ENCODE measurements at places on chromosomes 2 and 18.

GRCh38 chr2:106653465-106653864 is 166.3 kb downstream of the CD8B2 start:
- DNase-seq: no peak

DNA sequence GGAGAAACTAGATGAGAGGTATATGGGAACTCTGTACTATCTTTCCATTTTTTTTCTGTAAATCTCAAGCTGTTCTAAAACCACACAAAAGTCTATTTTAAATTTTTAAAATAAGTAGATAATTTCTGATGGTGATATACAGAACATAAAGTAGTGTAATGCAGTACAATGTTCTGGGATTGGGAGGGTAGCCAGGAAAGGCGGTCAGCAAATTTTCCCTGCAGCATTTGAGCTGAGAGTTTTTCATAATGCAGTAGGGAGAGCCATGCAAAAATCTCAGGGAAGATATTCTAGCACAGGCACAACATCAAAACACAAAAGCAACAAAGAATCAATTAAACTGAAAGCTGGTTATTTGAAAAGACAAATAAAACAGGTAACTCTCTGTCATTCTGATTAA is 141.5 kb downstream of the NCKAP5 start:
- DNase-seq: no peak

DNA sequence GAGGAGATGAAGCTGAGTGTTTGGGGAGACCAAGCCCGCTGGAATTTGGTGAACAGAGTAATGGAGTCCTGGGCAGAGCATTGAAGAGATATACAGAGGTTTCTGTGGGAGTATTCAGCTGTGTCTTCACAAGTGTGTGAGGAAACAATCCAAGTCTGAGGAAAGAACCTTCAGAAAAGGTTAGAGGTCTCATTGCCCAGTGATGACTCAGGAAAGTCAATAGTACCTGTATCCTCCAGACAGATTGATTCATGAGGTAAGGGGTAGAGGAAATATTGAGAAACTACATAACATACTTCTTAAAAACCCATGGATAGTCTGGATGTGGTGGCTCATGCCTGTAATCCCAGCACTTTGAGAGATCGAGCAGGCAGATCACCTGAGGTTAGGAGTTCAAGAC is 392.3 kb downstream of the GALNT13 start:
- no peak for DNase-seq

DNA sequence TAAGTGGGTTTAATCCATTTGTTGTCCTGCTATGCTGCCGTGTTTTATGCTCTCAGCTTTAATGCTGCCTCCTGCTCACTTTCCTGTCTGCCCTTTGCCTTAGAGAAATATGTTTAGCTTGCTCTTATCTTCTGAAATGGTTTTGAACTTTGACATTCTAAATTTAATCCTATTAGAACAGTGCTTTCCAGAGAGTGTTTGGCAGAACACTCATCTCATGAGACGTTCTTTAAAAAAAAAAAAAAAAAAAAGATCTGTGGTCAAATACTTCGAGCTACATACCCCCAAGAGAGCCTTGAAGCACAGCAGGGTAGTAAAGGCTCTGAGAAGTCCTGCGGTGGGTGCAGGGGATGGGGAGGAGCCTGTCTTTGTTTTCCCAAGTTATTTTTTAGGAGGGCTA is 161.3 kb downstream of the SPP2 start:
- DNase-seq: no peak

GRCh38 chr2:201483342-201483741 is 31.8 kb downstream of the STRADB start:
- DNase-seq: no peak

- DNase-seq: no peak
These were observed 37.0 kb downstream of the STK39 start for GRCh38 chr2:168210216-168210894.

DNA sequence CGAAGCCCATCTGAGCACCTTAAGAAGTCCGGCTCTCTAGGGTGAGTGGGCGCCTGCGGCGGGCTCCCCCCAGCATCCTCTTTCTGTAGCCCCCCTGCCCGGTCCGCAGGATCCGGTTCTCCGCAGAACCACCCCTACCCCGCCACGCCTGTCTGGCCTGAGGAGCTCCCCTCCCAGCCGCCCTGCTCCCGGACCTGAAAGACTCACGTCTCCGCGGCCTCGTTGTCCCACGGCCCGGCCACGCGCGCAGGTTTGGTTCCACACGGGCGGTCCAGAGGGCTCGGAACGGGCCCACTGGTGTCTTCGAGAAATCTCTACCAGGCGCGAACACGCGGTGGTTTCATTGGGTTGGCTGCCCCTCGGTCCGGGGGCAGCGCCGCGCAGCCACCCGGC is 237 bp downstream of the SLC39A6 start:
- DNase-seq: no peak

GRCh38 chr2:27652341-27652740 is 11.1 kb downstream of the SUPT7L start:
- DNase-seq: no peak

DNA sequence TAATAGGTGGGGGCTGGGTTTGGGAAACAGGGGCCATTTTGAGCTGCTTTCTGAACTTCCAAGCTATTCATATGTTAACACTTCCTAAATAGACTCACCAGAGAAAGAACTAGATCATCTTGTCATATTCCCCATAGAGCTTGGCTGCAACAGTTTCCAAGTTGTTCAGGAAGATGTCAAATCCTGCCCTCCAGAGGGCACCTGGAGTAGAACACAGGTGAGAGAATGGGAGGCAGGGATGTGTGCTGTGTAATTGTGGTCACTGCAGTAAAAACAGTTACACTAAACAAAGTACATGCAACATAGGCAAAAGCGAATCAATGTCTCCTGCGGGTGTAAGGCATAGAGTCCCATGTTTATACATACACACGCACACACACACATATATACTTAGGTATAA is 34.5 kb upstream of the LRRC30 start:
- DNase-seq: no peak

- DNase-seq: no peak
These were observed 19.9 kb downstream of the SH2D6 start for GRCh38 chr2:85438201-85439024.

- no peak for DNase-seq
These were observed 152.1 kb downstream of the LPIN1 start for GRCh38 chr2:11898576-11898975.

GRCh38 chr2:157875641-157876065 is 477 bp downstream of the ACVR1 start:
- DNase-seq: peak; percentile 67

- no peak for DNase-seq
These were observed 31.0 kb upstream of the SP100 start for GRCh38 chr2:230384986-230385385.

GRCh38 chr2:172090044-172090961 is 5.0 kb downstream of the DLX1 start:
- DNase-seq: peak; percentile 31

DNA sequence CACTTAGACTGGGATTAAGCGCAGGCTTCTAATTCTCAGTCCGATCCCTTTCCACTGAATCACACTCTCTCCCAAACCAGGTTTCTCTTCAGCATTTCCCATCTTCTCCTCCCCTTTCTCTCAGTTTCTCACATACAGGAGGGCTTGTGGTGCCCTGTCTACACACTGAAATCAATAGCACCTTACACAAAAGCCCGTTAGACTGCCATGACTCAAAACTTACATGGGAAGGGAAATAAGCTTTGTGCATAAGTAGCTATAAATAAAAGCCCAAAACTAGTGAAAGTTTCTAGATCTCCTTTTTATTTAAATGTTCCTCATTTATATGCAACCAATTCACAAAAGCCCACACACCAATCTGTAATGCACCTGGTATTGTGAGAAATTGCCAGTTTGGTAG is 318.4 kb downstream of the TXNL1 start:
- DNase-seq: no peak

GRCh38 chr2:145431181-145431951 is 911.4 kb upstream of the ZEB2 start:
- DNase-seq: no peak

- DNase-seq: no peak
These were observed 258.0 kb upstream of the SIX2 start for GRCh38 chr2:45267062-45267792.

- no peak for DNase-seq
These were observed 160.2 kb upstream of the CCDC68 start for GRCh38 chr18:55119434-55119833.

GRCh38 chr2:179565807-179566206 is 295.6 kb downstream of the ZNF385B start:
- DNase-seq: no peak

- DNase-seq: no peak
These were observed 4.3 kb downstream of the DDX1 start for GRCh38 chr2:15595936-15596335.

DNA sequence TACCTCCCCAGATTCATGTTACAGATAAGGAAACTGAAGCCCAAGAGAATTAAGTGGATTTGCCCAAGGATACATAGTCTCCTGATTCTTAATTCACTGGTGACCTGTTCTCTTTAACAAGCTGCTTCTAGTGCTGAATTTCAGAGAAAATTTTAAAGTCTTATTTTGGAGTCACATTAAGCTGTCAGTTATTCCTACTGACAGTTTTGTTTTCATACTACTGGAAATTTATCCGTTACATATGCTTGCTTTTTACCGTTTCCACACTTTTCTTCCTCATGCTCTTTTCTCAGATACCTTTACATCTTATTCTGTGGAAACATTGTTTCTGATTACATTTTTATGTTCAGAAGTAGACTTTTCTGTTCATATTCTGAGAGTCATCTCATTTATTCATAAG is 1.3 kb downstream of the MOB4 start:
- DNase-seq: no peak

GRCh38 chr18:29712785-29713184 is 1329.8 kb downstream of the DSC3 start:
- DNase-seq: no peak

DNA sequence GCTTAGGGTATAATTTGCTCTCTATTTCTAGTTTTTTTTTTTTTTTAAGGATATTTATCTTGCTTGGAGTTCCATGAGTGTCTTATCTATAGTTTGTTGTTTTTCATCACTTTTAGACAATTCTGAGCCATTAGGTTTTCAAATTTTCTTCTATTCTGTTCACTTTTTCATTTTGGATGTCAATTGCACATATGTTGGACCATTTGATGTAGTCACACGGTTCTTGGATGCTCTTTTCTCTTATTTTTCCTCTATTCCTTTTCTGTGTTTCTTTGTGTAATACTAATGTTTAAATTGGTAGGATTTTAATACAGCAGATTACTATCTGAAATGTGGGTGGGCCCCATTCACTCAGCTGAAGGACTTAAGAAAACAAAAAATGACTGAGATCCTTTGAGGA is 292.6 kb downstream of the CALCRL start:
- DNase-seq: no peak

DNA sequence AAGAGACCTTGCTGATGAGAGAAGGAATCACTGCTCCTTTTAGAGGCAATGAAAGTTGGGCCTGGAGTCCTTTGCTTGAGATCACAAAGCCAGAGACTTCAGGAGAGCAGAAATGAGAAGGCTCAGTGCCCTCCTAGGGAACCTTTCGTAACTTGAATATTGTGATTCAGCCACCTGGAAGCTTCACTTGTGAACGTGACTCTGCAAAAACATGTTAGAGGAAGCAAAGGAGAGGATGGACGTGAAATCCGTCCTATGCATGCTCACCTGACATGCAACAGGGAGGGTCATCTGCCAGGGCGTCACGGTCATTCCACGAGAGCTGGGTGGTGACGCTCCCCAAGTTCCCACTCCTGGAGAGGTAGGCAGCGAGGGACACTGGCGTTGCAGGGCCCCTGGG is 243.6 kb downstream of the AGAP1 start:
- DNase-seq: no peak

GRCh38 chr2:37705191-37705590 is 33.7 kb upstream of the CDC42EP3 start:
- no peak for DNase-seq

All from GM13977 (cell line).